ENCODE measurements at places on chromosomes 5 and 9. TPM values are rescaled to one million over a fixed set of nuclear protein-coding genes. Genes with fewer than 3 reads are reported as not detected.

Gene CCDC171
- polyA plus RNA-seq, result 1.2 TPM

Gene QRFP
- polyA plus RNA-seq, result 0.08 TPM

Gene ALDH7A1
- 88.3 TPM for polyA plus RNA-seq

Gene SLC2A6
- polyA plus RNA-seq, result 0.69 TPM

Gene ZNG1A
- 24.7 TPM for polyA plus RNA-seq
